ENCODE measurements at places on chromosomes 2 and 18.

- no peak for DNase-seq
Observed at GRCh38 chr2:128797937-128798336, 479.3 kb upstream of the HS6ST1 start.

DNA sequence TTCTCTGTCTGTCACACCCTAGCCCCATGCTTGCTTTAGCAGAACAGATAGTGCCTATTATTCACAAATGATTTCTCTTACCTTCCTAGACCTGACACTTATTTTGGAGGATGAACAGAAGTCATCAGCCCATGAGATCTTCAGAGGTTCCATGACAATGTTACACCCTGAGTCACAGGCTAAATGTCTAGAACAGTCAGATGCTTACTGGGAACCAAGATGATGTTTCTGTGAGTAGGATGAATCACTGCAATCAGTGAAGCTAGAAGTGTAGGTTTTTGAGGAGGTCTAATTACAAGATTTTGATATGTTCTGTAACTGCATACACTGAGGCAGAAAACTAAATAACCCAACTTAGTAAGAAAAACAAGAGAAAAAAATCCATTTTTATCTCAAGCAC, 123.0 kb upstream of the THUMPD2 start:
- DNase-seq: peak; percentile 32

- DNase-seq: no peak
Observed at GRCh38 chr2:128486640-128487375, 168.1 kb upstream of the HS6ST1 start.

GRCh38 chr2:230998882-230999281, 3.0 kb downstream of the SPATA3 start:
- no peak for DNase-seq

GRCh38 chr2:212863185-212863588, 288.2 kb downstream of the IKZF2 start:
- DNase-seq: peak; percentile 44

DNA sequence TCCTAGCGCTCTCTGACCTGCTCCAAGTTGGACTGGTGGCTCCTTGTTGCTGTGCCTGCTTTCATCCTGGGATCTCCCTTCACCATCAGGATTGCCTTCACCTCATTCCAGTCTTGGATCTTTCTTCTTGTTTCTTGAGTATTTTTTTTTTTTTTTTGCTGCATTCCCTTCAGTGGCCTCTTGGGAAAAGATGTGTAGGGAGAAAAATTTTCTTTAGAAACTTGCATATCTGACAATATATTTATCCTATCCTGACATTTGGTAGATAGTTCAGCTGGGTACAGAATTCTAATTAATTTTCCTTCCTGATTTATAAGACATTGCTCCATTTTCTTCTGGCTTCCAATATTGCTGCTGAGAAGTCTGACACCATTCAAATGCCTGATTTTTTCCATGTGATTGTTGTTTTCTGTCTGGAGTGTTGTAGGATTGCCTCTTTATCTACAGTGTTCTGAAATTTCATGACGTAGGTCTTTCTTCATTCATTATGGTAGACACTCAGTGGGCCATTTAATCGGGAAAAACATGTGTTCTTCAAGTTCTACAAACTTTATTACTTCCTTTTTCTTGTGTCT, 23.0 kb upstream of the IL1A start:
- DNase-seq: no peak
